ENCODE measurements at places on chromosomes 2 and 18. TPM values are rescaled to one million over a fixed set of nuclear protein-coding genes. Genes with fewer than 3 reads are reported as not detected.

SLC38A11 gene
- total RNA-seq = not detected

LCT gene
- total RNA-seq = not detected

TRIM43 gene
- not detected for total RNA-seq

KLHL30 gene
- total RNA-seq = not detected

AGAP1 gene
- 2.6 TPM for total RNA-seq

IL37 gene
- total RNA-seq = not detected

COL4A3 gene
- not detected for total RNA-seq

ABHD1 gene
- total RNA-seq = 1.3 TPM

SLC9A2 gene
- not detected for total RNA-seq

UPP2 gene
- total RNA-seq = not detected

ATP6V1B1 gene
- total RNA-seq = not detected

EVX2 gene
- not detected for total RNA-seq

LINC00305 gene
- total RNA-seq = not detected

IL36B gene
- not detected for total RNA-seq

WIPF1 gene
- 264 TPM for total RNA-seq

APCDD1 gene
- total RNA-seq = not detected

LONRF2 gene
- total RNA-seq = 0.06 TPM

NLRC4 gene
- total RNA-seq = 0.11 TPM

GAREM2 gene
- 7.3 TPM for total RNA-seq

TMEM37 gene
- not detected for total RNA-seq

RAB10 gene
- total RNA-seq = 13.5 TPM

HOXD12 gene
- total RNA-seq = not detected
